Frontal cortex (tissue), 4 donors: ENCODE measurements at places on chromosomes 11 and 22. TPM values are rescaled to one million over a fixed set of nuclear protein-coding genes. Genes with fewer than 3 reads are reported as not detected.

The MMP27 gene
- not detected for total RNA-seq

The MS4A3 gene
- 0.41 TPM for total RNA-seq

The OR8A1 gene
- not detected for total RNA-seq

The TNNI2 gene
- total RNA-seq = not detected

The DNAJB13 gene
- not detected for total RNA-seq

The PNPLA3 gene
- 17.5 TPM for total RNA-seq

The OR52H1 gene
- total RNA-seq = 0.41 TPM

The YDJC gene
- 7.7 TPM for total RNA-seq
